Inflammatory macrophage (primary cell): ENCODE measurements at places on chromosomes 12 and 14.
A peak's percentile ranks its signal among the peaks of the same experiment; 100 is the strongest.

GRCh38 chr12:42766754-42767153, 177.2 kb upstream of the PRICKLE1 start:
- DNase-seq, result no peak

DNA sequence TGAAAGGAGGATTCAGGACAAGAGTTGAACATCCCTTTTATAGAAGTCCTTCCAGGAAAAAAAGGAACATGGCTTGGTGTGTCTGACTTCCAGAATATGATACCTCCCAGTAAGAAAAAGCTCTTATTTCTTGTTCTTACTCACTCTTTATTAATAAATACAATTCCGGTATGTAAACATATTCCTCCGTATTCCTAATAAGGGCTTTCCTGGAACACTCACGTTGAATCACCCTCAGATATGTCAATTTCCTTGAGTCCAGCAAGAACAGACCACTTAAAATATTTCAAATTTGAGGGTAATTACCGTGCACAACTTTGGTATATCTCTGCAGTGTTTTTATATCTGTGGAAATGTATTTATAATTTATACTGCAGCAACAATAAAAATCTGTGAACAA, 385.6 kb downstream of the SYT1 start:
- DNase-seq, result no peak

DNA sequence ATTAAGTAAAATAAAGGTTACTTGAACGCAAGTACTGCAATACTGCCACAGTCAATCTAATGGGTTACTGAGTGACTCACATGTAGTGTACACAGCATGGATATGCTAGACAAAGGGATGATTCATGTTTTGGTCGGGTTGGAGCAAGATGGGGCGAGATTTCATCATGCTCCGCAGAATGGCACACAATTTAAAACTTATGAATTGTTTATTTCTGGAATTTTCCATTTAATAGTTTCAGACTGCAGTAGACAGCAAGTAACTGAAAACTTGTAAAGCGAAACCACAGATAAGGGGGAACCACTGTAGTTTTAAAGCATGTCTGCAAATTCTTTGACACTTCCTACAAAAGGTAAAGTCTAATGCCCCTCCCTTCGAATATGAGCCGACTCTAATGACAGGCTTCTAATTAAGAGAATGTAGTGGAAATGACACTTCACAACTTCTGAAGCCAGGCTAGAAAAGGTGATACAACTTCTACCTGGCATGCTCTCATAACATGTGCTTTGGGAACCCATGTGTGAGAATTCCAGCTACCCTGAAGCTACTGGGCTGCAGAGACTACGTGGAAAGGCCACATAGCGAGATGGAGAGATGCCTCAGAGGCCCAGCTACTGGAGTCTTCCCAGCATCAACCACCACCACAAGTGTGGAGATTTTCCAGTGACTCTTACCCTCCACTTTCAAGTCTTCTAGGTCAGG, 13.9 kb upstream of the TCP11L2 start:
- peak; percentile 82 for DNase-seq

DNA sequence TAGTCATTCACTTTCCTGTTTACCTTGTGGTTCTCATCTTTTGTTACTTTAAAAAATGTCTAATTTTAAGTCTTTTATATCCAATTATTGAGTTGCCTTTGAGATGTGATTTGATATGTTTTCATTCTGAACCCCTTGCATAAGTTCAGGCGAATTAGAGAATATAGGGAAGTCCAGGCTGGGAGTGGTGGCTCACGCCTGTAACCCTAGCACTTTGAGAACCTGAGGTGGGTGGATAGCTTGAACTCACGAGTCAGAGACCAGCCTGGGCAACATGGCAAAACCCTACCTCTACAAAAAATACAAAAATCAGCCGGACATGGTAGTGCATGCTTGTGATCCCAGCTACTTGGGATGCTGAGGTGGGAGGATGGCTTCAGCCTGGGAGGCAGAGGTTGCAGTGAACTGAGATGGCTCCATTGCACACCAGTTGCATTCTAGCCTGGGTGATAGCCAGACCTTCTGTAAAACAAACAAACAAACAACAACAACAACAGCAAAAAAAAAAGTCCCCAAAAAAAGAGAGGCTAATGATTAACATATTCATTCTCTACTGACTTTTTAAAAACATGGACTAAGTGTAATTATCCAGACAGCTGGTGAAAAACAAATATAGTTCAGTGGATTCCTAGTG, 451.1 kb upstream of the RGS6 start:
- DNase-seq, result peak; percentile 36

DNA sequence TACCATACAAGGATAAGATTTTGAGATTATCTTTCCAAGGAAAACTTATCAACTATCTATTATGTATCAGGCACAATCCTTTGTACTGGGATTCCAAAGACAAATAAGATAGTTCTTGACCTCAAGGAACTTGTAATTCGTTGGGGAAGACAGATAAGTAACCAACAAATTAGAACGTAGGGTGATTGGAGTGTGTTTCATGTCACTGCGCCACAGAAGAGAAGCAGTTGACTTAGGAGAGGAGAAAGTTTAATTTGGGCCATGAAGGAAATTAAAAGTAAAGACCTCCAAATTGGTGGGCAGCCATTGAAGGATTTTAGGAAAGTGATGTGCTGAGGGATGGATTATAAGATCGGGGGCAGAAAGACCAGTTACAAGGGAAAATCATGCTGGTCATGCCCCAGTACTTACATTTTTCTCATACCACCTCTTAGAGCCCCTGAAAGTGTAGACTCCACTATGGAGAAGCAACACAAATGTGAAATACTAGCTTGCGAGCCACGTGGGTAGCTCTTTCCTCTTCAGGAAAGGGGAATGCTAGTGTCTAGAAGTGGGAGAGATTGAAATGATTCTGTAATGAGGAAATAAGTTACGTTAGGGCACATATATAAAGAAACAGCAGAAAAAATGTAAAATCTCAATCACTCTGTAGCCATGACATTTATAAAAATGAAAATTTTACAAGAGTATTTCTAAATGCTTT, 148.7 kb downstream of the ETV6 start:
- DNase-seq, result peak; percentile 54

DNA sequence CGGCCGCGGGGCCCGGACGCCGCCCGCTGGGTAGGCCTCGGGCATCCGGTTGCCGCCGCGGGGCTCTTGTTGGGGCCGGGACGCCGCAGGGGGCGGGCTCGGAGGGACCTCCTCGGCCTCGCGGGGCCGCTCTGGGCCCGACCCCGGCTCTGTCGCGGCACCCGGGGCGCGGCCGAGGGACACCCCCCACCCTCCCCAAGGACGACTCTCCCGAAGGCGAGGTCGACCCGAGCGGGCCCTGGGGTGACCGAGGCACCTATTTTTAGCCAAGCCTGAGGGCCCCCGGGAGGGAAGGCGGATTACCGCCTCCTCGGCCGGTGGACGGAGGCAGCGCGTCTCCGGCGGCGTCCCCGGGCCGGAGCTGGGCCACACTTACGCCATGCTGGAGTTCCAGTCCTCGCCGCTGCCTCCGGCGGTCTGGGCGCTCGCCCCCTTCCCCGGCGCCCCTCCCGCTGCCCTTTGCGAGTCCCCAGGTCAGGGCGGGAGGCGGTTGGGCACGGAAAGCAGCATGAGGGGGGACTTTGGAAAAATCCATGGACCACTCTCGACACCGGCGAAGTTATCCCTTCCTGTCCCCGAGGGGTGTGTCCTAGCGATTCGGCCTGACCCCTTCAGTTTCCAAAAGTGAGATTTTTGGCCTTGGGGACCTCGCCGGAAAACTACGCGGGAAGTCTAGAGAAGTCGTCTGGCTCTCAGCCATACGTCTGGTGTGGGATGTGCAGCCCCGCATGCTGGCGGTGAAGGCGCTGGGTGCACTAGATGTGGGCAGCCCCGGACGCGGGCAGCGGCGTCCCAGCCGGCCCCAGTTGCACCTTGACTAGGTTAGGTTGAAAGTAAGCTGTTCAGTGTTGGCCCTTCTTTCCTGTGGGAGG, 699 bp downstream of the KTN1 start:
- peak; percentile 23 for DNase-seq

DNA sequence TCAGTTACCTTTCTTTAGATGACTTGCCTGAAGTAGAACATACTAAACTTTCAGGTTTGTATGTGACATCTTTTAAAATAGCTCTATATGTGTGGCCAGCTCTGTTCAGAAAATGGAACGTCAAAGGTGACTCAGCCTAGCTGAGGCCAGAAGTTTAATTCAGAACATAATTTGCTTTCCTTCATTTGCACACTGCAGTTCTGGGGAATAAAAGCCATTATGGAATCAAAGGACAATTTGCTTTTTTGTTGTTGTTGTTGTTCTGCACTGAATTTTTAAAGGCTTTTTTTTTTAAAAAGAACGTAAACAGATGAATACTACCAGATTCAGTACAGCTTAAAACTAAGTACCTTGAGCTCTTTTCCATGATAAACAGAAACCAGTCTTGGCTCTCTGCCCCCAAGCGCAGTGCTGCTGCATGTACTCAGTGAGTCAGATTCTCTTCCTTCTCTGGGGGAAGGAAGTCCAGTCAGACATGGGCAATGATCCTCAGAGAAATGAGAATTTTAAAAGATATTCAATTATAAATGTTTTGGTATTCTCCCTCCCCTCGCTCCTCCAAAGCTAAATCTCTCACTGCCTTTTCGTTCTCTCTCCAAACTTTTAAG, 644.2 kb downstream of the NOVA1 start:
- no peak for DNase-seq
